ENCODE measurements at places on chromosomes 5 and 9.

- no peak for DNase-seq
These were observed 110.0 kb downstream of the LURAP1L start for GRCh38 chr9:12884736-12885395.

DNA sequence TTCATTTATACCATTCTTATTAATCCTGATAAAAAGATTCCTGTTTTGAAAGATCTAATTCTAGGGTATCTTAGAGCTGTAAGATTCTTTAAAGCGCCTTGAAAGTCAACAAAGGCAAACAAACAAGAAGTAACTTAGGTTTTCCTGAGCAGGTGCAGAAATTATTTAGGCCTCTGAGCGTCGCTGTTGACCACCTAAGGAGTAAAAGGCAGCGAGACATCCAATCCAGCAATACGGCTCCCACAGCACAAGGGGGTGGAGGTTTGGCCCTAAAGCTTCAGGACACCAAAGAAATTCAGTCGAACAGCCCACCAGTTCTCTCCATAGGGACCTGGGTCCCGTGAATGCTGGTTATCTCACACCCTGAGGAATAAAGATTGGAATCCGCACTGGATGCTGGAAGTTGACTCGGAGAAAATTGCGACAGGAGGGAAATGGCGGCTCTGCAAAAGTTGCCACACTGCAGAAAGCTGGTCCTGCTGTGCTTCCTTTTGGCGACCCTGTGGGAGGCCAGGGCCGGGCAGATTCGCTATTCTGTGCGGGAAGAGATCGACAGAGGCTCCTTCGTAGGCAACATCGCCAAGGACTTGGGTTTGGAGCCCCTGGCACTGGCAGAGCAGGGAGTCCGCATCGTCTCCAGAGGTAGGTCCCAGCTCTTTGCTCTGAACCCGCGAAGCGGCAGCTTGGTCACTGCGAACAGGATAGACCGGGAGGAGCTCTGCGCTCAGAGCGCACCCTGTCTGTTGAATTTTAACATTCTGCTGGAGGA is at the start of gene PCDHGA2:
Gene PCDHGA2, plus strand, starts transcription at position 223 of the 769 bp plus-strand sequence.
- DNase-seq, result no peak

DNA sequence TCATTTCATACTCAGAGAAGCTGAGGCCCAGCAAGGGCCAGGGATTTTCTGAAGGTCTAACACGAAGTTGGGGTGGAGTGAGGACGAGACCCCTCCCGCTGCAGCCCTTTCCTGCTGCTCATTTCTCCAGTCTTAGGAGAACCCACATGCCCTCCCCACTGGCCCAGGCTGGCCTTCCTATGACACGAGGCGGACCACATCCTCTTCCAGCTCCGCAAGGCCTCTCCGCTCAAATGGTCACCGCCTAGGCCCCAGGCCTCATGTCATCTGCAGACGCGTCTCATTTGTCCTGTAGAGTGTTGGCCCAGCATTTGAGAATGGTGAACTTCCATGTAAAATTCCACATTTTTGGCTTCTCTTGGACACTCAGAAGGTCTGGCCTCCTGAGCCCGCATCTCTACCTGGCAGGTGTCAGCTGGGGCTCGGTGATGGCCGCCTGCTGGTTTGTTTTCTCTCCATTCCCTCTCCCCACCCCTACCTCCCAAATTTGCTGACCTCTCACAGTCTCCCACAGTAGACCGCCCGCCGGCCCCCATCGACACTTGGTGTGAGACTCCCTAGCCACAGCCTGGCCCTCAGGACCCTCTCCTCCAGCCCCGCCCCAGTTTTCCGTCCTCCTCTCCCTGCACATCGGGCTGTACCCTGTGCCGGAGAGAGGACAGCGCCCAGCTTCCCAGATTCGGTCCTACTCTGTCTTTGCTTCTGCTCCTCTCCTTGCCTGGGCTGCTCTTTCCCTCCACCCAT is 51.7 kb downstream of the ERGIC1 start:
- no peak for DNase-seq

DNA sequence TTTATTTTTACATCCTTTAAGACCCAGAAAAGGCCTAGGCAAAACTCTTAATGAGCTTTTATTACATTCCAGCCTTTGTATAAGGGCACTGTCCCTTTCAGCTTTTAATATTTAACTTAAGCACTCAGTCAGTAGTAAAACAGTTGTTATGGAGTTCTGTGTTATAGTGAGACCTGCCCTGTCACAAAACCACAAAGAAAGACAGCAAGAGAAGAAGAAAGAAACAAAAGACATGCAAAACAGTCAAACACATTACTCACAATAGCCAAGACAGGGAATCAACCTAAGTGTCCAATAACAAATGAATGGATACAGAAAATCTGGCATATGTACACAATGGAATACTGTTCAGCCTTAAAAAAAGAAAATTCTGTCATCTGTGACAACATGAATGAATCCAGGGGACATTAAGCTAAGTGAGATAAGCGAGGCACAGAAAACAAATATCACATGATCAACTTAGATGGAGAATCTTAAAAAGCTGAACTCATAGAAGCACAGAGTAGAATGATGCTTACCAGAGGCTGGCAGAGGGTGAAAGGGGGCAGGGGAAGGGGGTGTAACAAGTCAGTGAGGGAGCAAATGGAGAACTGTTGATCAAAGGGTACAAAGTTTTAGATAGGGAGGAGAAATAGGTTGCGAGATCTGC is 63.8 kb upstream of the CCNG1 start:
- no peak for DNase-seq

GRCh38 chr5:54895816-54896341 is 89.5 kb downstream of the ESM1 start:
- no peak for DNase-seq

DNA sequence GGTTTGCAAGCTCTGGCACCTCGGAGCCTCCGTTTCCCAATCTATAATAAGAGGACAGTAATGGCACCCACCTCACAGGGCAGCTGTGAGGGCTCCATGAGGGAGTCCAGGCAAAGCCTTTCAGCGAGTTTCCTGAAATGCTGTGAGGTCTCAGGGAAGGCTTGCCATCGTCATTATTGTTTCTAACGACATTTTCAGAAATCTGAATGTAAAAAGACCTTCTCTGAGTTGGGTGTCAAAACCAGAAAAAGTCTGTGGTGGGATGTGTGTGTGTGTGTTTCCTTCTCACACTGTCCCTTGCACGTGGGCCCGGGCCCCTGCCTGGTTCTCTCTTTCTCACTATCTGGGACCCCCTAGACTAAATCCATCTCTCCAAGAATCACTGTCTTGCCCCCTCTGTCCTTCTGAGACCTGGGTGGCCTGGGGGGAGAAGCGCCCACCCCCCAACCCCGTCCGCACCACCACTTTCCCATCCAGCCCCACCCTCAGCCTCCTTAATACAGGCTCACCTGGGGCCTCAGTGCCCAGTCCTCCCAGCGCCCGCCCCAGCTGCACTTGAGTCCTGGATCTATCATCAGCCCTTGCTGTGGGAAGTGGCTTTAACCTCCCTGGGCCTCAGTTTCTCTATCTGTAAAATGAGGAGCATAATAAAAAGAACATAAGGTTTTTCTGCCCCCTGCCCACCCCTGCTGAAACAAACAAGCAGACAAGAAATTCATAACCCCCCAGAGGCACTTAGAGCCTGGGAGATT is 180.3 kb downstream of the C9orf50 start:
- no peak for DNase-seq

- no peak for DNase-seq
These were observed 36.4 kb downstream of the LARP1 start for GRCh38 chr5:154791535-154791934.

DNA sequence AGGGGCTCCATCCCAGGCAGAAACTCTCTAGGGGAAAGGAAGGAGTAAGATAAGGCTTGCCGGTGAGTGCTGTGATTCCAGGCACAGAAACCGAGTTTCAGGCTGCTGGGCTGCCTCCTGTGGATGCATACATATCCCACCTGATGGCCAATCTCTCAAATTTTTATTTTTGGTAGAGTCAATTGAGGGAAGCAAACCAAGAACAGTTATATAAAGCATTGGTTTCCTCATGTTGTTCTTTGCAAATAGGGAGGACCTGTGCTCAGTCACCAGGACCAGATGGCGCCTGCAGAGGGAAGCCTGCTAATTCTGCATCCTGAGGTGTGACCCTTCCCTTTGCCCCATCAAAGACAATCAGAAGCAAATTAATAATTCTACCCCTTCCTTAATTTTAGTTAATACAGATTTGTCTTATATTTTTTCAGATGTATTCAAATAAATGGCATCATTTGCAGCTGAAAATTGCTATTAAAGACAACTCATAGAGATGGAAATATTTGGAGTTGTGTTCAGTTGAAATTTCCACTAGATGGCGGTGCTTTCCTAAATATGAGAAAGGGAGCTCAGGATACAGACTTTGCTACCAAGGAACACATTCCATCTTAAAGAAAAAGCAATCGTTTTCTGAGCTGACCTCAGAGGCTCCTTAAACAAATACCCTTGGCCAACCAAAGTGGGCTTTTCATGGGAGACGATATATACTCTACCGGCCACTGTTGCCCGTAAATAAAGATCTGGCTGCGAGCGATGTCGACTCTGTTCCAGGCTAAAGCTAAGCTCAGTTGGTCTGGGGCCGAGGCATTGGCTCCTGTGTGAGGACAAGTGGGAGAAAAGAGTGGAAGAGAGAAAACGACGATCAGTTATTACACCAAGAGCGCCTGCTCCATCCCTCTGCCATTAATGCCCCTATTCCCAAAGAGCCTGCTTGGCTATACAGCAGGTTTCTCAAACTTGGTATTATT is 225.7 kb upstream of the KLF9 start:
- no peak for DNase-seq

DNA sequence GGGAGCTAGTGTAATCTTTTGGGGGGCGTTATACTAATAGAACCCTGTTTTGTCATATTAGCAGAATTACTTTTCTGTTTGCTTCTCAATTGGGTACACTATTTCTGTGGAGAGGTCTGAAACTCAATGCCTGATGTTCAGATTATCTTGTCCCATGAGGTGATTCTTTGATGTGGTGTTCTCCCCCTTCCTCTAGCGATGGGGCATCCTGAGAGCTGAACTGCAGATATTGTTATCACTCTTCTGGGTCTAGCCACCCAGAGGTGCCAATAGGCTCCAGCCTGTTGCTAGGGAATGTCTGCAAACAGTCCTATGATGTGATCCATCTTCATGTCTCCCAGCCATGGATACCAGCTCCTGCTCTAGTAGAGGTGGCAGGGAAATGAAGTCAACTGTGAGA is 233.1 kb upstream of the RASA1 start:
- no peak for DNase-seq

GRCh38 chr5:8230868-8231267 is 361.9 kb downstream of the MTRR start:
- DNase-seq, result no peak

DNA sequence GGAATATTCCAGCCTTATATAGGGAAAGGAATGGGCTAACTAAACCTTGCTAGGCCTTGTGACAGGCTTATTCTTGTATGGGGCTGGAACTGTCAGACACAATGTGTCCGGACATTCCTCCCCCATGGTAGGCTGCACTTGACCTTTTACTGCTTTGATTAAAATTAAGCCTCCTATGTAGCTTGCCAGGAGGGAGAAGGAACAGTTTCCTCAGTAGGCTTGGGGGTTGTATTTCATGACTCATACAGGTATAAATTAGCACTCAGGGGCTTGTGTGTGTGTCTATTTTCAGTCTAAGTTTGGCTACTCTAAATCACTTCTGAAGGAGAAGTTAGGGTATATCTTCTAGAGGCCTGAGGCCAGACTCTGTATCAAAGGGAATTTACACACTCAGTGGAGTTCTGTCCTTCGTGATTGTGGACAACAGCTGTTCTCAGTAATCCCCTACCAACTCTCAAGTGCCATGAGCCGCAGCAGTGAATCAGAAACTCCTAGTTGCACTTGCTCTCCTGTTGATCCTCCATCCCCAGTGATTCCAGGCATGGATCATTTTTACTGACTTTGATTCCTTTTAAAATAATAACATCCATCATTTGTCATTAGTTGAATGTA is 16.4 kb downstream of the ADAMTS16 start:
- no peak for DNase-seq

DNA sequence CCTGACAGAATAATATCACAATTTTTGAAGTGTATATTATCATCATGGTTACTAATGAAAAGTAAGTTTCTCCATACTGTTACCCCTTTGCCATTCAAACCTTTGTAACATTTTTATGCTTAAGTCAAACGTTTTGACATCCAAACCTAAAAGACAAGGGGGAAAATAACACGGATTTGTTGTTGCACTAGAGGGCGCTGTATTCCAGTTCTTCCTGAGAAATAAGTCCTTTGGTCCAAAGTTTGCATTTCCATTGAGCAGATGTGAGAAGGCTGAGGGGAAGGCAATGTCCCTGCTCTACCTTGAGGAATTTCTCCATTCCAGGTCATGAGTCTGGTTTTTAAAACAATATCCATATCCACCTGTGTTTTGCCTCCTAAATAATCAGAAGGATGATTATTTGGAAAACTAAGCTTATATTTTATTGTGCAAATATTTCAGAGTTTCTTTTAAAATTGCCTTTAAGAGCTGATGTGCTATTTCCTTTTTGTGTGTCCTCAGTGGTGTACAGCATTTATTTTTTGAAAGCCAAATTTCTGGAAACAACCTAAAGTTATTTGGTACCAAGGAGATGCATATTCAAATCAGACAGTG is 9.7 kb downstream of the LECT2 start:
- no peak for DNase-seq

Data from activated B cell treated with CpG ODN at 0.5 μM for 24 hours (primary cell).